ENCODE measurements at places on chromosomes 7 and 10. TPM values are rescaled to one million over a fixed set of nuclear protein-coding genes. Genes with fewer than 3 reads are reported as not detected.

The BLNK gene
- 0.09 TPM for total RNA-seq

The ACADSB gene
- 7.1 TPM for total RNA-seq

The ANKRD61 gene
- not detected for total RNA-seq

The NPFFR1 gene
- total RNA-seq = under 0.01 TPM

The C10orf105 gene
- under 0.01 TPM for total RNA-seq

The TMEM196 gene
- not detected for total RNA-seq

The STEAP4 gene
- total RNA-seq = under 0.01 TPM

The GRM3 gene
- total RNA-seq = not detected

The HPS6 gene
- 18.4 TPM for total RNA-seq

The C7orf57 gene
- not detected for total RNA-seq

The TRIM50 gene
- not detected for total RNA-seq

The VSTM4 gene
- 5.5 TPM for total RNA-seq

The RARRES2 gene
- 2.4 TPM for total RNA-seq

The HOXA11 gene
- total RNA-seq = 0.16 TPM

The NAT16 gene
- total RNA-seq = not detected

The TMEM270 gene
- not detected for total RNA-seq

The TDRD1 gene
- total RNA-seq = not detected

The BTBD16 gene
- not detected for total RNA-seq

Measured in bronchial smooth muscle cell (primary cell).